ENCODE measurements at places on chromosomes 16 and 17. TPM values are rescaled to one million over a fixed set of nuclear protein-coding genes. Genes with fewer than 3 reads are reported as not detected.

Gene JPH3
- 0.29 TPM for total RNA-seq

DNA sequence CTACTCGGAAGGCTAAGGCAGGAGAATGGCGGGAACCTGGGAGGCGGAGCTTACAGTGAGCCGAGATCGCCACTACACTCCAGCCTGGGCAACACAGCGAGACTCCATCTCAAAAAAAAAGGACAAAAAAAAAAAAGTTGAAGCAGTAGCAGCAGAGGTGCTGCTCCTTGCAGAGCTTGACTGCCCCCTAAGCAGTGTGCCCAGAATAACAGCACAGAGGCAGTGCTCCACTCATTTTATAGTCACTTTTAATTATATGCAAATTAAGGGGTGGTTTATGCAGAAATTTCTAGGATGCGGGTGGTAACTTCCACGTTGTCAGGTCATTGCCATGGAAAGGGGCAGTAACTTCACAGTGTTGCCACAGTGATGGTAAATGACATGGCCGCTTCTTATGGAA lies 54.3 kb upstream of the NOL11 start:
- DNase-seq: no peak

GRCh38 chr17:7294614-7295153 lies at the start of gene YBX2:
TSS of gene YBX2 (minus strand) at chr17:7294639. CDS start at chr17:7294500, 139 bp downstream.
- DNase-seq: peak; percentile 80

Gene MNT
- total RNA-seq: 32.7 TPM

- no peak for DNase-seq
Observed at GRCh38 chr16:28155293-28155692, 56.5 kb downstream of the XPO6 start.

- no peak for DNase-seq
Observed at GRCh38 chr17:16977932-16978331, 6.0 kb upstream of the TNFRSF13B start.

DNA sequence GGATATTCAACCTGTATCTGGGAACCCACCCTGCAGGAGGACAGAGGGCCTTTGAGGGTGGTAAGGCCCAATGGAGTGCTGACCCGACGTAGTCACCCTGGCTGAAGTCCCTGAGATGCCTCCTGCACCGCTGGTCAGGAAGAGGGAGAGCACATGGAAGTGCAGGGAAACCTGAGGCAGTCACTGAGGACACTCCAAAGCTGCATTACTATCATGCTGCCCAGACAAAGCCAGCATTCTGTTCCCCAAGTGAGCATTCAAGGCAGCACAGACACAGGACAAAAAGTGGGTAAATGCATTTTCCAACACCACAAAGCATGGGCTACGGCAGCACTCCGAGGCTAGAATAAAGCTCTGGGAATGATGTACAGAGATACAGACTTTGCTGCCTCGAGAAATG lies 46.8 kb upstream of the BCAR1 start:
- no peak for DNase-seq

DNA sequence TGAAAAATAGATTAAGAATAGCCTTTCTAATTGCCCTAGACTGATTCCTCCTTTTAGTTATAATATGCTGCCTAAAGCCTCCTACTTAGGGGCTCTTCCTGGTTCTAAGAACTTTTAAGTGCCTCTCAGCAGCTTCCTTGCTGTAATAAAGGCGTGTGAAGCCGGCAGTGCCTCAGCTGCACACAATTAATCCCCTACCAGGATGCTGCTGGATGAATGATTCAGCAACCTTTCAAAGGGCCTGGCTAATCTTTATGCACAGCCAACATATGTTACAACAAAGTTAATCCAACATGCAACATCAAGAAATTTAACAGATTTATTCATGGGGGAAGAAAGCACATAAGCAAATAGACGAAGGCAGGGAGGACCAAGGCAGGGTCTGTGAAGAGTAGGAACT lies 145.2 kb downstream of the PMP22 start:
- no peak for DNase-seq

DNA sequence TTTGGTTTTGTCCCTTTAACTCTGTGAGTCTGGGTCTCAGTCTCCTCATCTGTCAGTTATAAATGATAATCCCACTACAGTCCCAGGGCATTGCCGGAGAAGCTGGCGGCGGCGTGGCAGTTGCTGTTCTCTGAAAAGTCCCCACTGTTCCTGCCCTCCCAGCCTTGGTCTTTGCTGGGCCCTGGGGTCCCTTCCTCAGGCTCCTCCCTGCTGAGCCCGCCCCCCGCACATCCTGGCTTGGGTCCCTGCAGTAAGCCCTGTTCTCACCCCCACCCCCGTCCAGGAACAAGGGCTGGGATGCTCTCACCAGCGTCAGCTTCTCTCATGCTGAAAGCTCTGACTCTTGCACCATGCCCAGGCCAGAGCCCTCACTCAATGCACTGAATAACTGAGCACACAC lies 35.3 kb upstream of the PEMT start:
- DNase-seq: no peak

DNA sequence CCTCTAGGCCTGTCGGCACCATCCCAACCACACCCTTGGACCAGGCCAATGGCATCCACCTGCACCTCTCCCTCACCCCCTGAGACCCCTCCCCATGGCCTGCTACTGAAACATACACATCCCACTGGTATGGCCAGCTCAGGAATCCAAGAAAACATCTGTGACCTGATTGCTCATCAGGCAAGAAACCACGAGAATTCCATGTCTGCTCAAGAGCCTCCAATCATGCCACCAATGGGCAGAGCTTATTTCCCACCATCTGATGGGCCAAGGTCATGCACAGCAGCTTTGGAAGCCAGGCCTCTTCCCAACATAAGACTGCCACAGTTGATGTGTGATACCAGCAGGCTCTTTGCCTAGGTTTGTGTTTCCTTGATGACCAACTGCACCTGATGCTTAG lies 190.1 kb downstream of the C16orf78 start:
- DNase-seq: no peak

DNA sequence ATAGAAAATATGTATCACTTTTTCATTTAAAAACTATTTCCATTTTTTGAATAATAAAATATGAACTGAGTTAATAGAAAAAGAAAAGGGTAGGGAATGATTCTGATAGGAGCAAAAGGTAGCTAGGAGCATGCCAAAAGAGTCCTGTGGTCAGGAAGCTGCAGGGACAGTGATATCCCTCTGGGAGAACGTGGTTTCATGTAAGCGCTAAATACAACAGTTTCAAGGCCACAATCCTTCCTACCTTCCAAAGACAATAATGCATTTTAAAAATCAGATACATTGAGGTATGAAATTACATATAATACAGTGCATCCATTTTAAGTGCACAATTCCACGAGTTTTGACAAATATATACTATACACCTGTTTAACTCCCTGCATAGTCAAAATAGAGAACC lies 55.8 kb downstream of the CCDC182 start:
- no peak for DNase-seq

Gene BCO1
- total RNA-seq: 0.75 TPM

DNA sequence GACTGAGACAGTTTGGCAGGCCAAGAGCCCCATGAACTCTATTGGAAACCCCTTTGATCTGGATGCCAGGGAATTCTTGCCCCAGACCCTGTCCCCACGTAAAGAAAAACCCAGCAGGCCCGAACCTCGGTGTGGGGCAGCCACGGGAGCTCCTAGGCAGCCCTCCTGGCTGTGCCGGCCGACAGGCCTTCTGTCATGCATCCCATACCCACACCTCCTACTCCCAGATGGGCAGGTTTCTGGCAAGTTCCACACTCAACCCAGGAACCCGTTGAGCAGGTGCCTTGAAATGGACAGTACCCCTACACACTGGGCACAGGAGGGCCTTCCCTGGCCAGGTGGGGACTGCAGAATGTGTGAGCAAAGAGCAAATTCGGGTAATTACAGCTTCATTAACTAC lies 23.6 kb upstream of the ATP2C2 start:
- DNase-seq: peak; percentile 21

GRCh38 chr16:31869511-31870201 lies 4.0 kb upstream of the ZNF267 start:
- peak; percentile 70 for DNase-seq

DNA sequence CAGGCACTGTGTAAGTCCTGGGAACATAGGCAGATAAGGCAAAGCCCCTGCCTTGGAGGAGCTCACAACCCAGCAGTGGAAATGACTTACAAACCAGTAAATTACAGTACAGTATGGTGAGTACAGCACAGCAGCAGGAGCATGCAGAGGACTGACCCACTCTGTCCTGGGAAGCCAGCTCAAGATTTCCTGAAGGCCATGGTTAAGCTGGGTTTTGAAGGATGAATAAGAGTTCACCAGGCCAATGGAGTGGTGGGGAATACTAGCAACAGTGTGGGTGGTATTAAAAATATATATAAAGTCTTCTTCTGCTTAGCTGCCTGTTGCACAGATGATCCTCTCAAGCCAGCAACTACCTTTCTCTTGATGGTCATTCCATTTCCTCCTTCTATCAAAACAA lies 3.0 kb upstream of the GAN start:
- DNase-seq: no peak

- no peak for DNase-seq
Observed at GRCh38 chr17:13869331-13869940, 199.9 kb upstream of the COX10 start.

Gene RPH3AL
- 33.3 TPM for total RNA-seq

GRCh38 chr16:11212798-11213196 lies 43.2 kb downstream of the SOCS1 start:
- no peak for DNase-seq

Gene ASIC2
- not detected for total RNA-seq

GRCh38 chr17:19727501-19728078 lies 11.2 kb upstream of the SLC47A2 start:
- no peak for DNase-seq

DNA sequence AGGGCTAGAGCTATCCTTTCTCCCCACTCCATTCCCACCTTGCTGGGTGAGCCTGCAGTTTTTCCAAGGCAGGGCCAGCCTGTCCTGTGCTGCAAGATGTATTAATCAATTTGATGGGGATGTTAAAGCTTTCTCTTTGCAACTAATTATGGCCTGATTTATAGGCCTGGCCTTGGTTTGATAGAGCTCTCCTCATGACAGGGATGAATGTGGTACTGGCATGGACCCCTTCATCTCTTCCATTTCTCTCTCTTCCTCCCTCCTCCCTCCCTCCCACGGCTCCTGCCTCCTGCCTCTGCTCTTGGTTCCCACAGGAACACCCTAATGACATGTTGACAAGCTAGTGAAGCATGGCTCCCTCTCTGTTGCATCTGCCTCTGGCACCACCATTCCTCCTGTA lies 47.2 kb upstream of the SKAP1 start:
- no peak for DNase-seq

Gene CCL8
- total RNA-seq: 1.5 TPM

DNA sequence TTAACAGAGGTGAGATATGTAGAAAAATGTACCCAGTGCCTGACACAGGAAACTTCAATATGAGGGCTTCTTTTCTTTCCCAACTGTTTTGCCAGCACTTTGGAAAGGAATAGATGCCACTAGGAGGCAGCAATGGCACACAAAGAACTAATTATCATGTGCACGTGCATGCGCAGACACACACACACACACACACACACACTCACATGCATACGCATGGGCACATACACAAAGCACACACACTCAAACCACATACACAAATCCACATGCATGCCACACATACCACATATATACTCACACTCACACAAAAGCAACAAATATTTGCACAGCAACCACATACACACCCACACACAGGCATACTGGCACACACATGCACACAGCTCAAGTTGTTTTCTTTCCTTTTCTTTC lies 8.8 kb upstream of the CEP112 start:
- no peak for DNase-seq

DNA sequence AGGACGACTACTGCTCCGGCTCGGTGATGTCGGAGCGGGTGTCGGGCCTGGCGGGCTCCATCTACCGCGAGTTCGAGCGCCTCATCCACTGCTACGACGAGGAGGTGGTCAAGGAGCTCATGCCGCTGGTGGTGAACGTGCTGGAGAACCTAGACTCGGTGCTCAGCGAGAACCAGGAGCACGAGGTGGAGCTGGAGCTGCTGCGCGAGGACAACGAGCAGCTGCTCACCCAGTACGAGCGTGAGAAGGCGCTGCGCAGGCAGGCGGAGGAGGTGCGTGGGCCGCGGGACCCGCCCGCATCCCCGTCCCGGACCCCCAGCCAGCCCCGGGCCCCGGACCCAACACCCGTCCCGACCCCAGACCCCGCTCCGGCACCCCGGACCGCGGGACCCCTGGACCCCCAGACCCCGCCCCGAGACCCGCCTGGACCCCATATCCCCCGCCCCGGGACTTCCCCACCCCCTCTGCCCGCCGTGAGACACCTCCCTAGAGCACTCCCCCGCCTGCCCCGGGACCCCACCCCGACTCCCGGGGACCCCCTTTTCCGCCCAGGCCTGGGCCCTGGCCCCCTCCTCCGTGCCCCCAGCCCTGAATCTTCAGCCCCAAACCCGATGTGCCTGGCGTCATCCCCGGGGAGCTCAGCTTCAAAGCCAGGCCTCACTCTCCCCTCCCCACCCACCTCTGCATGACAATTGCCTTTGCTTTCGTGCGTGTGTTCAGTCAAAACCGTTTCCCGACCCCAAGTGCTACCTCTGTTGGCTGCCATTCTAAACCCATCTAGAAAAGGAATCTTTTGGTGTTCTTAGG lies 594 bp downstream of the MAPK8IP3 start:
- DNase-seq: peak; percentile 75

Gene ODAD4
- total RNA-seq: 1.0 TPM

GRCh38 chr17:49894761-49895160 lies 46.9 kb upstream of the TAC4 start:
- no peak for DNase-seq

GRCh38 chr16:27287887-27288286 lies 19.3 kb upstream of the NSMCE1 start:
- DNase-seq: no peak

GRCh38 chr16:19851476-19851875 lies 33.2 kb downstream of the GPRC5B start:
- no peak for DNase-seq

Gene CACNG5
- total RNA-seq: not detected

- no peak for DNase-seq
Observed at GRCh38 chr17:51741458-51741857, 417.1 kb downstream of the CA10 start.

DNA sequence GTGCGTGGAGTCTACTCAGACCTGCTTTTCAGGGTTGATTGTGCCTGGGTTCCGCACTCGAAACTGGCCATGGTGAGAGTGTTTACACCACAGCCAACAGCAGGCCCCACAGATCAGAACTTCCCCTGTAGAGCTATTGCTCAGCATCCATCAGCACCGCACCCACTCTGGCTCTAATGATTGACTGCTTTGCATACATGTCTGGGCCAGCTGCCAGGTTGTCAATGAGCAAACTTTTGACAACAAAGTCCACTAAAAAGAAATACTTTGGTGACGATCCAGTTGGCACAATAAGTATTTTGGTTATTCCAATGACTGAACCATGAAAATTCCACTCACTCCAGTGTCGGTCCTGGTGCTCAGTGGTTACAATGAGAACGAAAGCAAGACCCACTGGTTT lies 190.7 kb downstream of the FOXL1 start:
- no peak for DNase-seq

- DNase-seq: no peak
Observed at GRCh38 chr17:76246080-76247066, 6.1 kb upstream of the RNF157 start.

- DNase-seq: no peak
Observed at GRCh38 chr17:79135628-79136405, 61.2 kb downstream of the ENGASE start.

Gene EPN3
- total RNA-seq: 0.09 TPM

Gene KCNJ18
- not detected for total RNA-seq

GRCh38 chr17:77462090-77462489 lies 321.3 kb downstream of the SEC14L1 start:
- no peak for DNase-seq
